CD4-positive, alpha-beta T cell treated with Interleukin-4 for 1 hour (primary cell): ENCODE measurements at places on chromosomes 13 and 19.

GRCh38 chr19:42038666-42039065 lies 31.3 kb downstream of the GRIK5 start:
- no peak for DNase-seq

DNA sequence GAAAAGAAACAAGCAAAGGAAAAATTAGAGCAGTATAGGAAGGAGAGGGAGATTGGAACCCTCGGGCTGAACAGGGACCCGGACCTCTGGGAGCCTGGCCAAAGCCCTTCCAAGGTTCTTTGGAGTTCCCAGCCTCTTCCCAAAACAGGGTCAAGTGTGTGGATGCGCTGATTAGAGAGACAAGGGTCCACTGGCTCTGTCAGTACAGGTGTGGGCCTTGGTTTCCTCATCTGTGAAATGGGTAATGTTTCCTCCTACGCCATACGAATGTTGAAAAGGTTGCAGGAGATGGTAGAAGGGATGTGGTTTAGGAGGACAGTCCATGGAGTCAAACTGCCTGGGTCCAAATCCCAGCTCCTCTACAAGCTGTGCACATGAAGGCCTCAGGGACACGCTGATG lies 2.1 kb upstream of the SYCN start:
- no peak for DNase-seq

DNA sequence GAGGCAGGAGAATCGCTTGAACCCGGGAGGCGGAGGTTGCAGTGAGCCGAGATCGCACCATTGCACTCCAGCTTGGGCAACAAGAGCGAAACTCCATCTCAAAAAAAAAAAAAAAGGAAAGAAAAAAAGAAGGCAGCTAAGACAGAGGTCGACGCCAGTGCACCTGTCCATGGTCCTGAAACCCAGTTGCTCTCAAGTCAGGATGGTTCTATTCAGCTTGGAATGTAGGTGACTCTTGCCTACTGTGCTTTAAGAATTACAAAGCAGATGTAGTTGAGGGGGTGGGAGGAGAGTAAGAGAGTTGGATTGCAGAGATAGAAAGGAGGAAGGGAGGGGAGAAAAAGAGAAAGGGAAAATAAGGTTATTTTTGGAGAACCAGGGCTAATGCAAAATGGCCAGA lies 18.7 kb downstream of the CACNG7 start:
- DNase-seq: peak; percentile 18

- DNase-seq: no peak
Observed at GRCh38 chr13:51564252-51564651, 20.0 kb upstream of the WDFY2 start.

DNA sequence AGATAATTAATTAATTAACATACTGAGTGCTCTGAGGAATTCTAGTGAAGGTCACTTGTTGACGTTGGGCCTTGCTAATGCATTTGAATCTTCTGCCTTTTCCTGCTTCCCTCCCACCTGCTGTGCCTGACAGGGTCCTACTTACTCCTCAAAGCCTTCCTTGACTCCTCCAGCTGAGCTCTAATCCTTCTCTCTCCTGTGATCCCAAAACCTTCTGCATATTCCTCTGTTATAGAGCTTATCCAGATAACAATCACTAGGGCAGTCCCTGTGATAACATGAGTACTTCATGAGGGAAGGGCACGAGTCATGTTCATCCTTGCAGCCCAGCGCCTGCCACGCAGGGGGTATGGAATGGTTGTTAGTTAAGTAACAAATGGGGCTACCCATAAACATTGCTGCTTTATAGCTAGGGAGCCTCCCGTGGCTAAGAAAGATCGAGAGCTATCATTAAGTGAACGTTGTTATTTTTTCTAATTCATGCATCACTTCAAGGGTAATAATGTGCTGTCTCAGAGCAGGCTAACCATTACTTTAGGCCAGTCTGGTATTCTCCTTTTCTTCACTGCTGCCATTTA lies 19.1 kb upstream of the SPATA13 start:
- no peak for DNase-seq

GRCh38 chr13:41060082-41060723 lies 1.1 kb upstream of the WBP4 start:
- DNase-seq: peak; percentile 80

DNA sequence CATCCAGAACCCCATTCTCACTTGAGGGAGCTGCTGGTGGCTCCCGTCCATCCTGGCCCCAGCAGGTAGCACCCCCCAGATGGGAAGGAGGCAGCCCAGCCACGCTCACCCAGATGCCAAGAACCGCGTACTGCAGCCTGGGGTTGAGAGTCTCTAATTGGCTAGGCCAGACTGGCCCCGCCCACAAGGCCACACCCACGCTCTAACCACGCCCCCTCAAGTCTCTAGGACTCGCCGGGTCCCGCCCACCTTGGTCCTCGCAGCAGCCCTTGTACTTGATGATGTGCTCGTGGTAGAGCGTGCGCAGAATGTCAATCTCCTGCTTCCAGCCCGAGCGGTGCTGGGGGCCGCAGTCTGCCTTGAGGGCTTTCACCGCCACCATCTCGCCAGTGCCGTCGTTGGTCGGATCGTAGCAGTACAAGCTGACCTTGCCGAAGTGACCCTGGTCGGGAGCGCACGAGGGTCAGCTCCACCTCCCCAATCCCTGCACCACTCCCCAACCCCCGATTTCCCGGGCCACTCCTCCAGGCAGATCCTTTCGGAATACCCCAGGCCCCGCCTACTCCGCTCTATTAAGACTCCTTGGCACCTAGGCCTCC lies 14.5 kb upstream of the ICAM3 start:
- peak; percentile 38 for DNase-seq

DNA sequence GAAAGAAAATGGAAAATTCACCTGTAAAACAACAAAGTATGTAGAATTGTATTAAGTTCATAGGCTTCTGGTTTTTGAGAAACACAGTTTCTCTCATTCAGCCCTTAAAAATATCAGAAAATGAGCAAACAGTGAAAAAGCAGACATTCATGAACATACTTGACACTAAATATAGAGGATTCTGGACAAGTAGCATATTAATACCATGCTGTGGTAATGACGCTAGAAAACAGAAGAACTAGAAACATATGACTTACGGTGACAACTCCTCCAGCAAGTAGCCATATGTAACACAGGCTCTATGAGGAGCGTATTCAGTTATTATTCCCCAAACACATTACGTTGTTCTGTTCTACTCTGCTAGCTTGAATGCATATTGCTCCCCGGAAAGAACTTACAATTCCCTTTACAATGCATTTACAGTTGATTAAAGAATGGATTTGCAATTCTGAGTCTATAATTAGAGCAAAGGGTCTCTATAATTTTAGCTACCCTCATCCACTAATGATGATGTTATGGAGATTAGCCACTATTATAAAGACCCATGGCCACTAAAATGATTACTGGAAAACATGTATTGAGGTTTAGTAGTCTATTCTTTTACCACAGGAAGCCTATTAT lies 672.1 kb downstream of the EFNB2 start:
- no peak for DNase-seq

DNA sequence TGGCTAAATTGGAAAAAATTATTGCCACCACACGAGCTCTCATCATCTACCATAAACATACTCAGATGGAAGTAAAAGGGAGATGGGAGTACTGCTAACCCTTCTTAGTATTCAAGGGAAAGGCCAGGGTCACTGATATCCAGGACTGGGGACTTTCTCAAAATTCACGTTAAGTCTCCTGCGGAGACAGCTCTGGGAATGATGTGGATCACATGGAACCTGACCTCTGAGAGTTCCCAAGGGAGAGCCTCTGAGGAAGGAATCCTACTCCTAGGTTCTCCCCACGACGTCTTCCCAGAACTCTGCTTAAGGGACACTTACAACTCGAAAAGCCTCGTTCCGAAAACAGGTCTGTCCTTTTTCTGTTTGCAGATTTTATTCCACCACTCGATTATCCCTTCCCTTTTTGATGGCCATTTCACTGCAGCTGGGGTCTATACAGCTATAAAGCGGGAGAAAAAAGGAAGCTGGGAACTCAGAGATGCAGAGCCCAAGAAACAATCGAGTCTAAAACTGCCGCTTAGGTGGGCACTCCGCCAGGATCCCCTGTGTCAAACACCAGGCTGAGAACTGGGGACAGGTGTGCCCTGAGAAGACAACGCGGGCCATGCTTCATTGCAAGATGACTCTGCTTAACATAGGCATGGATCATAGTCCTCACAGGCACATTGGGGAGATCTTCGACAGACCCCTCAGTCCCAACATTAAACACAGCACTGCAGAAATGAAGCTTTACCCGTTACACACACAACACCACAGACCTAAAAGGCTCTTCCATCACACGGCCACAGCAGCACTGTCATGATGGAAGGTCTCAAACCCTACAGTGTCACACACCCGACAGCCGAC lies 823 bp upstream of the ZNF567 start:
- no peak for DNase-seq

- peak; percentile 100 for DNase-seq
Observed at GRCh38 chr19:38849860-38850435, at the start of gene HNRNPL. Gene HNRNPL, minus strand, starts transcription at chr19:38849986. Its CDS starts 20 bp downstream, at chr19:38849966.

- no peak for DNase-seq
Observed at GRCh38 chr13:26246154-26246553, 7.8 kb upstream of the CDK8 start.

DNA sequence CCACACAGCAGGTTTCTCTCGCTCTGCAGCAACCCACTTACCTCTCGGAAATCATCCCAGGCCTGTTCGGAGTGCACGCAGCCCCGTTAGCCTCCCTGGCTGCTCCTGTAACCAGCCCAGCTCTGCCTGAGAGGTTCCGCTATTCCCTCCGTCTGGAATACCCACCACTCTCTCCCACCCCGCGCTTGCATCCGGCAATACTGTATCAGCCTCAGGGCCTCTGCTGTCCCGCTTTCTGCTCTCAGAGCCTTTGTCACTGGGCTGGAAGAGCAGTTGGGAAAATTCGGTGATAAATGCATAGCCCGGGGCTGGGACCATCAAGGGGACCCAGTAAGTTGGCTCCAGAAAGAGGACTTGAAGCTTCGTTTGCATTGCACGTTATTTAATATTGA lies 759 bp upstream of the TLE6 start:
- DNase-seq: no peak

DNA sequence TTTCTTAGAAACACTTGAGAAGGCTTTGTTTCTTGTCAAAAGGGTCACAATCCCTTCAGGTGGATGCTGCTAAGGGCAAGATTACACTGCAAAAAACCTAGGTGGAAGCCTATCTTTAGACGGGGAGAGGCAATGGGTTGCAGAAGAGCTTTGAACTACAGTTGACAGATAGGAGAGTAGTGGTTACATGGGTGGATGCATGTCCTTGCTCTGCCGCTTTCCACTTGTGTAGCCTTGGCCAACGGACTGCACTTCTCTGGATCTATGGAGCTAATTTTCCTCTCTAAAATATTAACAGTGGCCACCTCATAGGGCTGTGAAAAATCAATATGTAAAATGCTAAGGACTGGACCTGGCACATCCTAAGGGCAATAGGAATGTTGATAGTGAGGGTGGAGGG lies 980 bp downstream of the BCKDHA start:
- DNase-seq: no peak

DNA sequence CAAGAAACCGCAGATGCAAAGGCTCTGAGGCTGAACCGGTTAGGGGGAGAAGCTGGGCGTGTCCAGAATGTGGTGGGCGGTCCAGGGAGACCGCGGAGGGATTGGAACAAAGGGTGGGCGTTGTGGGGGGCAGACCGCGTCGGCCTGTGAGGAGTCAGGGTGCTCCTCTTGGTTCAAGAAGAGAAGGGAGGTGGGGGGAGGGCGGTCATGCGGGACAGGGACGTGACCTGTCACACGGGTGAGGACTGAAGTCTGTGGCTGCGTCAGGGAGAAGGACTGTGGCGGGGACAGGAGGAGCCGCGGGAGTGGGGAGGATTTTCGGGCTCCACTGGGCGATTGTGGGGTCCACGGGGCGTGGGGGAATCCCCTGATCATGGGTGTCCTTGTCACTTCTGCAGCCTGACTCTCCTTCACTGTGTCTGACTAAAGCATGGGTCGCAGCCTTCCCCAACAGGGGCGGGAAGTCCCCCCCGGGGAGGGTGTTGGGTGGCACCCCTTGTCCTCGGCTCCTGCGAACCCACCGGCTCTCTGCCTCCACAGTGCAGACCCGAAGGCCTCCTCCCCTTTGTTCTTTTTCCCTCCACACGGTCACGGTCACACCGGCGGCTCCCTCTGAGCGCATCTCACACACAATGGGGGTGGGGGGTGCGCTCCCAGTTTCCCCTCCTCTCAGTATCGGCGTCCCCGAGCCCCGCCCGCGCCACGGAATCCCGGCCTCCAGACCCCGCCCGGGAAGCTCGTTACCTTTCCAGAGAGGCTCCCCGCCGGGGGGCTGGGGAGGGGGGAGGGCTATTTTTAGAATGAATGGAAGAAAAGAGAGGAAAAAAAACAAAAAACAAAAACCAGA lies 16.4 kb upstream of the KCNN1 start:
- peak; percentile 66 for DNase-seq

GRCh38 chr19:6773323-6773931 lies 919 bp downstream of the VAV1 start:
- peak; percentile 52 for DNase-seq

DNA sequence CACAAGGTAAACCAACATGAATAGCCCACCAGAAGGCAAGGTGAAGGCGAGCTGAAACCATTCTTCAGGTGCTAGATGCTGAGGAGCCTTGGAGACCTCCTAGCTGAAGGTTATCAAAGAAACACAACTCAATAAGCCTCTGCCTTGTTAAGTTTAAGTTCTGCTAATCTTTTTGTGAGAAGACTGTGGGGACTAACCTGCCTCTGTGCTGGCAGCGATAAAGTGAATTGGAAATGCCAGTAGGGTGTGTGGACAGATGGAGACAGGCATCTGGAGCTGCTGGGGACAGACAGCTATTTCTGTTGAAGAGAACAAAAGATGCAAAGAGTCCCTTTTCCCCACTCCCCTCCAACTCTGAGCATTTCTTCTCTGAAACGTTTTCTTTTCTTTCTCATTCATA lies 33.5 kb upstream of the FLT1 start:
- no peak for DNase-seq

GRCh38 chr19:9818175-9818733 lies 625 bp downstream of the FBXL12 start:
- DNase-seq: no peak

DNA sequence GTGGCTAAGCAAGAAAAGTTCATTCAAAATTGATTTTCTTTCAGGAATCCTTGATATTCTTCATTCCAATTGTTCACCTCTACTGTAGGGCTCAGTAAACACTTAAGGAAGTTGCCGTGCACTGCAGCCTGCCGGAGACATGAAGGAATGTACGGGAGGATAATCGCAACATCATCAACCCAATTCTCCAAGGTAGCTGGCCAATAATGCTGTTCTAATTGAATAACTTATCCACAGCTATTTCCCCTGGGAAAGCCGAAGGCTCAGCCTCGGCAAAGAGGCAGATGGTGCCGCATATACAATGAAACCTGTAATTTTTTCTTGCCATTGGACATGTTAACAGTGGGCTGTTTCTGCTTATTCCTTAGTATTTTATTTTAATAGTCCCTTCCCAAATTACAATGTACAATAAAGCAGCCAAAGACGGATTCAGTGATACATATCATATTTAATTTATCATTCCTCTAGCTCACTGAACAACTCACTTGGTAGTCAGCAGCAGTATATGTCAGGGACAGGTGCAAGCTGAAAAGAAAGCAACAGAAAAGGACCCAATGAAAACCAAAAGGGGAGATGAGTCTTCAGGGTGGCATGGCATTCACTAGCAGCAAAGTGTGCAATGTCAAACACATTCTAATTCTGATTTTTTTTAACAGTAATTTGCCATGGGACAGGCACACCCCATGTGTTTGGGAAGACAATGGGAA lies 420.5 kb upstream of the KLF12 start:
- DNase-seq: no peak
